C1 segment of cervical spinal cord (tissue), 14 donors: ENCODE measurements at places on chromosomes 4 and X.
A peak's percentile ranks its signal among the peaks of the same experiment; 100 is the strongest.

DNA sequence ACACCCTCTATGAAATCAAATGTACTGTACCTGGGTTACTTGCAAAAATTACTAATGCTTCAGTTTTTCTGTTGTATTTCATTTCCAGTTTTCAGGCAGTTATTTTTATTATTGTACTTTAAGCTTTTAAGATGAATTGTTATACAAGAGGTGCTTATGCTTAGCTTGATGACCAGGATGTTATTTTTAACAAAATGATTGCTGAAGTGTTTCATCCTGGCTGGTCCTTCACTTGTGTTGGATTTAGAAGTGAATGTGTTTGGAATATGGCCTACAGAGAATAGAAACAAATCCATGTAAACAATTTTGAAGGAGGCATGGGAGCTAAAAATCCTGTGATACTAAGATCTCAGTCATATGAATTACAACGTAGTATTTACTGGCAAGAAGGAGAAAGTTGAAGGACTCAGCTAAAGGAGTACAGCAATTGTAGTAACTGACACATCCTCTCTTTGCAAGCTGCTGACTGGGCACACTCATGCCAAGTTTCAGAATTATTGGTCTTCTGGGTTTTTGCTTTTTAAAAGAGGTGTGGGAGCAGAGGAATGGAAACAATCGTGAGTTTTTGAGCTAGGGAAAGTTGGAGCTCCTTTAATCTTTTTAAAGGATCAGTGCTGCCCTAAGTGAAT, 9.2 kb downstream of the UBE2A start:
- no peak for DNase-seq

DNA sequence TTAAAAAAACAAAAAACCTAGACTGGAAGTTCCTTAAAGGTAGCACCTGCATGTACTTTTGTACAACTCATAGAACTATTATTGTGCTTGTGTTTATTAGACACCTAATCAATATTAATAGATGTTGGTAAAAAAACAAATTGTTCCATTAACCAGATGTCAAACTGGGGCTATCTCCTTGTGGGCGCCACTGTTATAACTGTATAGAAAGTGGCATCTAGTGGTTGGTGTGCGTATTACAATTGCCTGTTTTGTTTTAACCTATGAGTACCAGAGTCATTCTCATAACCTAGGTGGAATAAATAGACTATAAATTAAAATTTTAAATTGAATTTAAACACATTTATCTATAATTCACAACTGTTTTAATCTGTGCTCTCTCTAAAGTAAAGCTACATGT, 97.4 kb downstream of the COL4A5 start:
- no peak for DNase-seq

- DNase-seq, result no peak
These were observed 104.4 kb downstream of the HHIP start for GRCh38 chr4:144750348-144750747.

GRCh38 chrX:138939038-138939437, 227.5 kb upstream of the FGF13 start:
- no peak for DNase-seq

- DNase-seq, result no peak
These were observed 610.2 kb downstream of the PCDH18 start for GRCh38 chr4:136922066-136922465.

DNA sequence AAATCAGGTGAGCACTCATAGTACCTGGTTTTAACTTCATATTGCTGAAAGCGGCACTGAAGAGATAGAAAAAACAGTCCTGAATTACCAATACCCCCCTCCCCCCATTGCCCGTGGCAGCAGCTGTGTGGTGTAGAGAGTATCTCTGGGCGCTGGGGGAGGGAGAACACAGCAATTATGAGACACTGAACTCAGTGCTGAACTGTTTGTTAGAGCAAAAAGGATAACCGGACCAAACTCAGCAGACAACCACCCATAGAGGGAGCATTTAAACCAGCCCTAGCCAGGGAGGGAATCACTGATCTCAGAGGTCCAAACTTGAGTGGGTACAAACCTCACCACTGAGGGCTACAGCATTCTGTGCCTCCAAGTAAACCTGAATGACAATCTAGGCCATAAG, 457.4 kb upstream of the TEX13C start:
- DNase-seq, result no peak

- no peak for DNase-seq
These were observed 6.5 kb downstream of the ZNF280C start for GRCh38 chrX:130262231-130262630.

DNA sequence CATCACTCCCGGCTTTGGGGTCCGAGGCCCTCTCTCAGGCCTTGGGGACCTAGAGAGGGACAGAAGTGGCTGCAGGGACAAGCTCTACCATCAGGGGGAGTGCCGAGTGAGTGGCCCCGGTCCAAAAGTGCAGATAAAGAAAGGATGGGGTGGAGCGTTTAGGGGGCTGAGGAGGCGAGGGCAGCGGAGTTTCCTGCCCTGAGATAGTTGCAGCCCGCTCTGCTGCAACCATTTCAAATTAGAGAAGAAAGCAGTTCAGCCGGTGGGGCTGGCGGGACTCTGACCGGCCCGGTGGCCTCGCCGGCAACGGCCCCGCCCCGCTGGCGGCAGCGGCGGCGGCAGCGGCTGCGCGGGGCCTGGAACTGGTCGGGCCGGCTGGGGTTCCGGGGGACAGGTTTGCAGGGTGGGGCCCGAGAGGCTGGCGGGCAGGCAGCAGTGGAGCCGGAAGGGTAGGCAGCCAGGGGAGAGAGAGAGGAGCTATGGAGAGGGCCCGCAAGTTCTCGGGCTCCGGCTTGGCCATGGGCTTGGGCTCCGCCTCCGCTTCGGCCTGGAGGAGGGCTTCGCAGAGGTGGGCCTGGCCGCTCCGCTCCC, 7.6 kb downstream of the DLG3 start:
- peak; percentile 27 for DNase-seq

- DNase-seq, result no peak
These were observed 62.5 kb downstream of the CHRDL1 start for GRCh38 chrX:110733166-110733565.
